ENCODE measurements at places on chromosomes 2 and 18. TPM values are rescaled to one million over a fixed set of nuclear protein-coding genes. Genes with fewer than 3 reads are reported as not detected.

GRCh38 chr2:118929059-118929458 lies 12.9 kb upstream of the MARCO start:
- no peak for DNase-seq

- DNase-seq = no peak
Observed at GRCh38 chr2:118696786-118697465, 150.5 kb downstream of the EN1 start.

Gene ANKRD62
- not detected for total RNA-seq

Gene ALKAL2
- total RNA-seq = not detected

Gene CRYGD
- not detected for total RNA-seq

Gene AFF3
- 5.6 TPM for total RNA-seq

- DNase-seq = no peak
Observed at GRCh38 chr2:73385123-73385503, 523 bp upstream of the ALMS1 start.

- peak; percentile 91 for DNase-seq
Observed at GRCh38 chr2:101972621-101973434, 18.9 kb upstream of the IL1R2 start.

DNA sequence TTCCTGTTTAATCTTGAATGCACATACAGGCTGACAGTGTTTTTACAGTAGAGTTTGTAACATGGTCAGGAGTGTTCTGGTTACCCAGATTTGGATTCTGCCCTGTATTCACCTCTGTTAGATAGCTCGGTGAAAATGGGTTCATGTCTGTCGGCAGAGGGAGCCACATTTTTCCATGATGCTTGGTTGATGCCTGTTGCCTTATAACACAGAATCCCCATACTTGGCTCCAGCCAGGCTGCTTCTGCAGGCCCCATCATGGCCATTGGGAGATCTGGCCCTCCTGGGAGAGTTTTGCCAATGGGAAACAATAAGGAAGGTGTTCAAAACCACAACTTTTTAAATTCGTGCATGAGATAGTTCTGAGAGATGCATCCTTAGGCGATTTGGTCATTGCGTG lies 78.1 kb downstream of the WDSUB1 start:
- no peak for DNase-seq

DNA sequence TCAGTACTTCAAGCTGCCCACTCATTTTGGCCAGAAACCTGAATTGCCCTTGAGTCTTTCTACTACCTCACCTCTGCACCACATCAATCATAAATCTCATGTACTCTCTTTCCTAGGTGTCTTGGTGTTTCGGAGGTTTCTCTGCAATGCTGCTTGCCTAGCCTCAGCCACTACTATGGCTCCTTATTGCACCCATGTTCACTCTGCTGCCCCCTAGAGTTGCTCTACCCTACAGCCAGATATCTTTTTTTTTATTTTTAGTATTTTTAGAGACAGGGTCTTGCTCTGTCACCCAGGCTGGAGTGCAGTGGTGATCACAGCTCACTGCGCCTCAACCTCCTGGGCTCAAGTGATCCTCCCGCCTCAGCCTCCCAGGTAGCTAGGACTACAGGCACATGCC lies 413.0 kb downstream of the PTPRM start:
- no peak for DNase-seq

DNA sequence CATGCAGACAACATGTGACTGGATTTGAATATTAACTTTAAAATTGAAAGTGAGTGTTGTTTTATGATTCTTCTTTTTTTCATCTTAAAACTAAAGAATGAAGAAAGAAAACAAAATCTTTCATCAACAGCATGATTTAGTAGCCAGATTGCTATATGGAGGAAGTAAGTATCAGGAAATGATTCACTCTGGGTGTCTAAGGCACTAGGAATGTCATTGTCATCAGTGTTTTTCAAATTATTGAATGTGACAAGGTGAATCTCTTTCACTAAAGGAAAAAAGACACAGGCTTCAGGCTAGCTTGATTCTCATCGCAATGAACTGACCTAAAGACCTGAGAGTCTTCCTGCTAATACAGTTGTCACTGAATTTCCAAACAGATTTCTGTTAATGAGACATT lies 430.1 kb downstream of the FBXO15 start:
- DNase-seq = peak; percentile 70

DNA sequence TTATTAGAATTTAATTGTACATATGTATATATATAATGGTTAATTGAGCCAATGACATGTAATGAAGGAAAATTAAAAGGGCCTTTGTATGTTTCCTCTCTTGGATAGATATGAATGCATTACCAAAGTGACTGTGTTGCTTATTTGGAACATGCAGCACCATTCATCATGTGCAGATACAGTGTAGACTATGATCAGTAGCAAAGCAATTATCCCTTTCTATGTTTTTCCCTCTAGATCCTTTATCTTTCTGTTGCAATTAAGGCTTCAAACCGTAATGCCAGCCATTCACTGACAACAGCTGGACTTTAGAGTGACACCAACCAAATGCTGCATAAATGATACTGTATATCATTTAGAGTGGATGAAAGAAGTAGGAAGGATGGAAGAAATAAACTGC lies 565.2 kb downstream of the NRXN1 start:
- DNase-seq = no peak

GRCh38 chr18:429030-429429 lies 71.5 kb downstream of the COLEC12 start:
- no peak for DNase-seq

Gene PPIL3
- 19.5 TPM for total RNA-seq

Gene UGT1A3
- total RNA-seq = not detected

DNA sequence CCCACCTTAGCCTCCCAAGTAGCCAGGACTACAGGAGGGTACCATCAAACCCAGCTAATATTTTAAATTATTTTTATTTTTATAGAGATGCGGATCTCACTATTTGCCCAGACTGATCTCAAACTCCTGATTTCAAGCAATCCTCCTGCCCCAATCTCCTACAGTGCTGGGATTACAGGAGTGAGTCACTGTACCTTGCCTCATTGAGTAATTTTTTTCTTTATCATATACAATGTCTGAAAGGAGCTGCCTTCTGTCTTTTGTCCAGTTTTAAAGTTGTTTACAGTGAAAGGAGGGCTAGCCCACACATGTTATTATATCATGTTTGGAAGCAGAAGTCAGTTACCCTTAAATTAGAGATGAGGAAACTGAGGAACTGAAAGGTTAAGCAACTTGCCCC lies 32.5 kb downstream of the PRKRA start:
- DNase-seq = no peak

DNA sequence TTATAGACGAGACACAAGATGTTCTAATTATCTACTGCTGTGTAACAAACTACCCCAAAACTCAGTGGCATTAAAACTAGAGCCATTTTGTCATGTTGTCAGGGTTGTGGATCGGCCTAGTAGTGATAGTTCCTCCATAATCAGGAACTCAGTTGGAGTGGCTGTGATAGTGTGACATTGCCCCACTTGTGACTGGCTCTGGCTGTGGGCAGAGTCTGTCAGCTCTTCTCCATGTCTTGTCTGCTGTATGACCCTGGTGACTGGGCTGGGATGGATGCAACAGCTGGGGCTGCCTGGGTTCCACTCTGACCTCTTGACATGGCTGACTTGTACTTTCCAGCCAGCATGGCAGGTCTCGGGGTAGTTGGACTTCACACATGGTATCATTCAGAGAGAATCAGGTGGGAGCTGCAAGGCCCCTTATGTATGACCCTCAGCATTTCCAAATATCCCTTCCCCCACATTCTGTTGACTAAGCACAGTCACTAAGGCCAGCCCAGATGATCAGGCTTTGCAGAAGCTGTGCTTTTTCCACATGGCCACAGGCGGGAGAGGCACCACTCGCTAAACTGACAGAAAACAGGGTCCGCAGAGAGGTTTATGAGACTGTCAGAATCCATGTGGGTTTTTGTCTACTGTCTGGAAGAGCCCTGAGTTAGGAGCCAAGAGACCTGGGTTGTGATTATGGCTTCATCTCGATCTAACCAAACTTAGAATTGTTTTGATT lies 50.3 kb downstream of the SETBP1 start:
- DNase-seq = no peak

- peak; percentile 24 for DNase-seq
Observed at GRCh38 chr2:72755647-72756423, 70.0 kb downstream of the EXOC6B start.

Gene IL18R1
- not detected for total RNA-seq

- DNase-seq = no peak
Observed at GRCh38 chr2:44952806-44953498, 11.4 kb downstream of the SIX3 start.

Gene CNTNAP5
- total RNA-seq = not detected

Gene PTPRN
- total RNA-seq = 6.7 TPM

GRCh38 chr2:134574611-134575330 lies 144.0 kb downstream of the TMEM163 start:
- no peak for DNase-seq

Gene ACMSD
- not detected for total RNA-seq

DNA sequence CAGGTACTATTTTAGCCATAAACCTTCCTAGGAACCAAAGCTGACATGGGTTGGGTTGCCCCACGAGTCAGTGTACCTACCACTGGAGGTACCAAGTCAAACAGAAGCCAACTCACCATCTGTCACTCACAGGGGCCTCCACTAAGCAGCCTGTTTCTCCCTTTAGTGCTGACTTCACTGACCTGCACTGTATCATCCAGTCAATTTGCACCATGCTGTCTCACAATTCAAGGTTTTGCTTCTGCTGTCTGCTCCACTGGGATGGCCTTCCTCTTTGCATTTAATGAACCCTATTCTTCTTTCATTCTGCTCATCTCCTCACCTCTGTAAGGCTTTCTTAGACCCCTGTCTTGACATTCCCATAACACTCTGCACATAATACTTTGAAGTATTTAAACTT lies 47.2 kb downstream of the EIF2AK3 start:
- no peak for DNase-seq

- no peak for DNase-seq
Observed at GRCh38 chr2:71962911-71963694, 184.6 kb downstream of the CYP26B1 start.

DNA sequence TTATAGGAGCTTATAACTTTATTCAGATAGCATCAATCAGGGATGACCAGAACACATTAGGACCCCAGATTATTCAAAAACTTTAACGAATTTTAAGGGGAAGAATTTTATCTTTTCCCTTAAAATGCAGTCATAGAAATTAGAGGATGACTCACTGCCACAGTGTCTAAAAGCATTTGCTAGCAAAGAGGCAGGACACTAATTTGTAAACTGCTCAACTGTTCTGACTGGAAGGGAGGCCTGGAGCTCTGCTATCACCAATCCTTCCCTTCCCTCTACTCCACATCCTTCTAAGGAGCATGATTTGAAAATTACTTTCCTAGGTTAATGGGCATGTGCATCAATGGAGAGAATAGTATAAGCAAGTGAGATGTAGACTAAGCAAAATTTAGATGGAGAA lies 40.5 kb downstream of the PREPL start:
- DNase-seq = no peak

- DNase-seq = no peak
Observed at GRCh38 chr2:15953147-15953630, 12.8 kb downstream of the MYCN start.

DNA sequence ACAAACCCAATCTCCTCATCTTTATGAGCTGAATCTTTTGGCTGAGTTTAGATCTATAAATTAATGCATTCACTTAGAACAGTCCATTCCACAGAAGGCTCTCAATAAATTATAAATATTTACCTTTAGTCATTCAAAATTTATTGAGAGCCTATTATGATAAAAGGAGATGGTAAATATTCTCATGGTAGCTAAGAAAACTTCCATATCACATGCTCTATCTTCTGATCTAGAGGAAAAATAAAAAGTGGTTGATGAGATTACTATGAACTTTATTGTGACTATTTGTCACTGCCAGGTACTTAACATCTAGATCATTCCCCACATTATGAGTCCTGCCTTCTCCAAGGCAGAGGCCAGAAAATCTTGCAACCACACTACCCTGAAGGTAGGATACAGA lies 62.4 kb downstream of the L3MBTL4 start:
- DNase-seq = no peak

- DNase-seq = no peak
Observed at GRCh38 chr2:118146315-118147283, 58.3 kb downstream of the INSIG2 start.

Gene ALPG
- total RNA-seq = not detected

Gene TEKT4
- not detected for total RNA-seq

DNA sequence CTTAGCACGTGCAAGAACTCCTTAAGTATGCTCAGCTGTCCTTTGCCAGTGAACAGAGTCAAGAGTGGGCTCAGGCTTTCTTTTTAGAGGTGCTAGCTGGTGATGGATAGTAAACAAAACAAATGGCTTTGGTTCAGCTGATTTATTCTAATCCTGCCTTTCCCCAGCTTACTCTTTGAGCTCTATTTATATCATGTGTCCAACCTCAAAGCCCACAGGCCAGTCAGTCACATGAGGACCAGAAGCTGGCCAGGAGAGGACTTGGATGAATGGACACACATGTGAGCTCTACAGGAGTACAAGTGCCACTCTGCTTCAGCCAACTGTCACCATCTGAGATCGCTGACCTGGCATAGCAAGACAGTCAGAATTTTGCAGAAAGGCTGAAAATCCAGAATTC lies 59.4 kb downstream of the STK39 start:
- DNase-seq = no peak

- no peak for DNase-seq
Observed at GRCh38 chr2:167475791-167476190, 587.5 kb downstream of the XIRP2 start.

GRCh38 chr2:166665991-166666940 lies 172.2 kb upstream of the SCN7A start:
- DNase-seq = peak; percentile 3

Gene NGEF
- total RNA-seq = 0.36 TPM

Gene VAMP5
- 60.9 TPM for total RNA-seq

GRCh38 chr2:134692499-134692898 lies 26.3 kb downstream of the TMEM163 start:
- DNase-seq = no peak

- peak; percentile 91 for DNase-seq
Observed at GRCh38 chr2:220533485-220533884, 906.1 kb downstream of the SLC4A3 start.

GRCh38 chr18:45169610-45170009 lies 445.7 kb upstream of the SLC14A2 start:
- DNase-seq = peak; percentile 90

Gene SERPINB10
- total RNA-seq = 1.3 TPM

DNA sequence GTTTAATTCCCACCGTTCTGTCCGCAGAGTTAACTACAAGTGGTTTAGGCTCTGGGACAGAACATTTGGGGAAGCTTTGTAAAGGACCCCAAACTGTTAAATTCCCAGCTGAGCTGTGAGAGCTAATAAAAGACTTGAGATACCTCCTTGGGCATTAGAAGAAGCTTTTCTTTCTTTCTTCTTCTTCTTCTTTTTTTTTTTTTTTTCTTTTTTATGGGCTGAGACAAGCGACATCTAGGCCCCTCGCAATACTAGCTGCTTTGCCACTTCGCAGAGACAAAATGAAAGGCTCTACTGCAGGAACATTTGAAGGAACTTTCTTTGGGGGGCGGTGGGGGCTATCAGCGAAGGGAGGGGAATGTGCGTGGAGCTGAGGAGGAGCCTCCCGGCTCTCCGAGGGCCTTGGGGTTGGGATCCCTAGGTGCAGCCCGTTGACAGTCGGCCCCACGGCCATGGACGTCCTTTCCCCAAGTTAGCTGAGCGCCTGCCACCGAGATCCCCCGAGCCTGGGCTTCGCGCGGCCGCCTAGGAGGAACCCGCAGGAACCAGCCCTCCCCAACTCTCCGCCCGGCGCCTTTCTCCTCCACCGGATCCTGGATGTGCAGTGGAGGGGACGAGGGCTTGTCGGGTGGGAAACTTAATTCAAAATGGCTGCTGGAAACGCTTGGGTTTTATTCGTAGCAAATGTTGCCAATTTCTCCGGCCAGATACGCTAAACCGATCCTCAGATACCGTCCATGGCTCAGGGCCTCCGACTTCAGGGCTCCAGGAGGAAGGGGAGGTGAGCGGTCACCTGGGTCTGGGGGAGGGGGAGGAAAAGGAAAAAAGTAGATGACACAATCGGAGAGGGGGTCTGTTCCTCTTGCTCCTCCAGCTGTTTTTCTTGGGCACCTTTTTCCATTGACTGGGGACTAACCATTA lies 4.2 kb downstream of the MEIS1 start:
- no peak for DNase-seq

Measured in HFFc6 (cell line).